ENCODE measurements at places on chromosomes 5 and 9.

GRCh38 chr5:10691826-10692785 is 68.9 kb downstream of the DAP start:
- DNase-seq: no peak

- DNase-seq: no peak
Observed at GRCh38 chr5:62328772-62329491, 22.9 kb downstream of the KIF2A start.

DNA sequence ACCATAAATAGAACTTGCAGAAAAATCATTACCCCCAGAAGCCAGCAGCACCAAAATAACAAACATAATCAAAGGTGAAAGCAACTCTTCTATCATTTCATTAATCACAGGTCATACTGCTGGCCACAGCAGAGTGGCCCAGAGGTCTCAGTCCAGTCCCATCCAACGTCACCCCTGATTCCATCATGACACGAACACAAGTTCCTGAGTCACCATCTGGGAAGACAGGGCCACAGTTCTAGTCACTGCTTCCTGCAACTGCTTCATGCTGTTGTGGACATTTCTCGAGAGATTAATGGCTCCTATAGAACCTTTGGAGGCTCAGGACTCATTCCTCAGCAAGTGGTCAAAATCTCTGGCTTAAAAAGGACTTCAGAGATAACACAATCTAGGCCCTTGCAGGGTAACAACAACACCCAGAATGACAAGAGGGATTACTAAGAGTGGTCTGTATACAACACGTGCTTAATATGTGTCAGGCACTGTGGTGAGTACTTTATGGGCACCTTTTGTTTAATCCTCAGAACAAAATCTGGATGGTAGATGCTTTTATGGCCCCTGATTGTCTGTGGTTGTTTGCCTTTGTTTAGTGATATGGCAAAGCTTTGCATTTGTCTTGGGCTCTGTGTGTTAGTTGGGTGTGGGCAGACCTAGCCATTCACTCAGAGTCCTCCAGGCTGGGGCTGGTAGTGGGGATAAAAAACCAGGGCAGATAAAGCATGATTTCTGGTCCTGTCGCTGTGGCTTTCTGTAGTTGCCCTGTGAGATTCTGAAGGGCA is 184.3 kb downstream of the DAB2IP start:
- DNase-seq: no peak

DNA sequence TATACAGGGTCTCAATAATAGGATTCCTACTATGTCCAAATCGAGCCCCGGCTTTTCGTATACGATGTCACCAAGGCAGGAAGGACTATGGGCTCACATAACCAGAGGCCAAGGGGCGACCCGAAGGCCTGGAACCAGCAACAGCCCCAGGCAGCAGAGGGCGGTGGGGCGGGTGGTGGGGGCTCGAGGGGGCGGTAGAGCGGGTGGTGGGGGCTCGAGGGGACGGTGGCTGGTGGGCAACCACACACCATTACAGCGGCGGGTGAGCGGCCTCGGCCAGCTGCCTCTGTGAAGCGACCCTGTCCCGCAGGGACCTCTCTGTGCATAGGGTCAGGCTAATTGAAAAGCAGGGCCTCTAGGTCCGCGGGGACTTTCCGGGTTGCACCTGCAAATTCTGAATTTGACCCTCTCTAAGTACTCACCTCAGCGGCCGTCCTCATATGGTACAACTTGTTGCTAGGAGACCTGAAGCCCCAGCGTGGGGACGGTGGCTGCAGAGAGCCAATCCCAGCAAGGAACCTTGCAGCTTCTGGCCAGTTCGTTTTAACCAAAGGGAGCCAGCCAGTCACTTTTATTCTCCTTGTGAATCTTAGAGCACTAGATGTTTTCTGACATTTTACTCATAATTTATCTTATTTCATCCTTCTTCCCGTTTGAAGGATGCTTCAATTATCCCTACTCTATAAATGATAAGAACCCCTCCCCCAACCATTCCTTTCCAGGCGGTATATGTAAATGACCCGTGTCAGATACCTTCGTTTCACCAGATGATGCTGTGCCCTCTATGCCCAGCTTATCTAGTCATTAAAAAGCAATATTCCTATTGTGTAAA is at the start of gene NME5:
Gene NME5 (minus strand): TSS at position 480 of the 832 bp plus-strand sequence. CDS start 648 bp downstream, outside the sequence.
- no peak for DNase-seq
